ENCODE measurements at places on chromosomes 7 and 10. TPM values are rescaled to one million over a fixed set of nuclear protein-coding genes. Genes with fewer than 3 reads are reported as not detected.

MAT1A gene
- not detected for total RNA-seq

SPRN gene
- total RNA-seq: not detected

OPN4 gene
- total RNA-seq: not detected

SLC39A12 gene
- total RNA-seq: not detected

PIK3AP1 gene
- 131 TPM for total RNA-seq

CPVL gene
- total RNA-seq: not detected

FAM180A gene
- not detected for total RNA-seq

CFAP69 gene
- total RNA-seq: 0.32 TPM

UNCX gene
- total RNA-seq: not detected

ACSM6 gene
- not detected for total RNA-seq

TRUB1 gene
- 31.6 TPM for total RNA-seq

PDE6C gene
- total RNA-seq: not detected
